ENCODE measurements at places on chromosomes 5 and 9.

DNA sequence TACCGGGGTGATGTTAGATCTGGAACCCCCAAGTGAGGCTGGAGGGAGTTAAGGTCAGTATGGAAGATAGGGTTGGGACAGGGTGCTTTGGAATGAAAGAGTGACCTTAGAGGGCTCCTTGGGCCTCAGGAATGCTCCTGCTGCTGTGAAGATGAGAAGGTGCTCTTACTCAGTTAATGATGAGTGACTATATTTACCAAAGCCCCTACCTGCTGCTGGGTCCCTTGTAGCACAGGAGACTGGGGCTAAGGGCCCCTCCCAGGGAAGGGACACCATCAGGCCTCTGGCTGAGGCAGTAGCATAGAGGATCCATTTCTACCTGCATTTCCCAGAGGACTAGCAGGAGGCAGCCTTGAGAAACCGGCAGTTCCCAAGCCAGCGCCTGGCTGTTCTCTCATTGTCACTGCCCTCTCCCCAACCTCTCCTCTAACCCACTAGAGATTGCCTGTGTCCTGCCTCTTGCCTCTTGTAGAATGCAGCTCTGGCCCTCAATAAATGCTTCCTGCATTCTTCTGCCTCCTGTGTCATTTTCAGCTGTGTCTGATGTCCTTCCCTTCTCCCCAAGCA lies 2.3 kb upstream of the MYOZ3 start:
- DNase-seq: no peak

DNA sequence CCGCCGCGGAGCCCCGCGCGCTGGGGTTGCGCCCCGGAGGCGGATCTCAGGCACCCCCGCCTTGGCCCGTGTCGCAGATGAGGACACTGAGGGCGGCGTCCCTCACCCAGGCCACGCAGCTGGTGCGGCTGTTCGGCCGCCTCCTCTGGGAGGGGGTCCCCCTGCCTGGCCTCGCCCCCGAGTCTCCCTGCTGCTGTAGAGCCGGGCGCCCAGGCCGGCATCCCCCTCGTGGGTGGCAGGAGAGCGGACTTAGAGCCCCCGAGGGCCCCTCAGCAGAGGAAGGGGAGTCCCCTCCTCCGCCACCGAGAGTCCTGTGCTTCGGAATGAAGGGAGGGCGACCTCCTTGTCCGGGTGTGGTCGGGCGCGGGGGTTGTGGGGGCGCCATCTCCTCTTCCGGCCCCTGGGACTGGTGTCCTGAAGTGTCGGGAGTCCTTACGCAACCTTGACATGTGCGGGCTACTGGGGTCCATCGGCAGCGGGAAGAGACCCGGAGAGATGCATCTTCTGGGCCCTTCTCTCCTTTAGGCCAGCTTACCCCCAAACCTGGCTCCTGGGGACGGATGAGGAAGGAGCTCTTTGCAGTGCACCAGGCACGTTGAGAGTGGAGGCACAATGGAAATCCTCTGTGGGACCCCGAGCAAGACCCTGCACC lies 11.7 kb upstream of the EXOSC2 start:
- no peak for DNase-seq

DNA sequence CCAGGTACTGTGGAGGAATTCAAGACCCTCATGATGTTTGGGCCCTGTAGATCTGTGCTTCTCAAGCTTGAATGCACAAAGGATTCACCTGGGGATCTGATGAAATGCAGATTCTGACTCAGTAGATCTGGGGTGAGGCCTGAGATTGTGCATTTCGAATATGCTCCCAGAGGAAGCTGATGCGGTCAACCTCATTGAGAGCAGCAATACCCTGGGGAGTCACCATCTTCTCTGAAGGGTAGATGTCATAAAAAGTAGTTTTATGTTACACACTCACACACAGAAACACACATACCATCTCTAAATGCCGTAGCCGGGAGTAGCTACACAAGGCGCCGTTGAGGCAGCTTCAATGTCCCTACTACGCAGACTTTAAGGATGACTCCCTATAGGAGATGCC lies 55.8 kb upstream of the CPEB4 start:
- DNase-seq: no peak

DNA sequence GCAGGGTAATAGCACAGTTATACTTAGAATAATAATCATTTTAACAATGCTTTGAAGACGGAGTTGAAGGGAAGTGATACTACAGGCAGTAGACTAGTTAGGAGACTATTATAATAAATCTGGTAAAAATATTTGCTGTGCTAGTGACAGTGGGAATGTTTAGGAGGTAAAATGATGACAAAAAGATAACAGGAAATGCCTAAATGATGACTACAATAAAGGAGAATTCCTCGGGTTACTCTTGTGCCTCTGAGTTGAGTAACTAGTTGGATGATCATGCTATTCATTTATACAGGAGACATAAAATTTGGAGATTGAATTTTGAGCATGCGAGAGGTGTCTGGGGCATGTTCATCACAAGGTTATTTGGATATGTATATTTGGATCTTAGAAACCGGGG lies 32.2 kb upstream of the PAM start:
- no peak for DNase-seq

GRCh38 chr5:146047396-146047795 lies 58.0 kb downstream of the PLAC8L1 start:
- DNase-seq: no peak

Measured in activated naive CD4-positive, alpha-beta T cell (primary cell).